ENCODE measurements at places on chromosomes 5 and 9. TPM values are rescaled to one million over a fixed set of nuclear protein-coding genes. Genes with fewer than 3 reads are reported as not detected.

ACTBL2 gene
- total RNA-seq: 0.04 TPM

DNA sequence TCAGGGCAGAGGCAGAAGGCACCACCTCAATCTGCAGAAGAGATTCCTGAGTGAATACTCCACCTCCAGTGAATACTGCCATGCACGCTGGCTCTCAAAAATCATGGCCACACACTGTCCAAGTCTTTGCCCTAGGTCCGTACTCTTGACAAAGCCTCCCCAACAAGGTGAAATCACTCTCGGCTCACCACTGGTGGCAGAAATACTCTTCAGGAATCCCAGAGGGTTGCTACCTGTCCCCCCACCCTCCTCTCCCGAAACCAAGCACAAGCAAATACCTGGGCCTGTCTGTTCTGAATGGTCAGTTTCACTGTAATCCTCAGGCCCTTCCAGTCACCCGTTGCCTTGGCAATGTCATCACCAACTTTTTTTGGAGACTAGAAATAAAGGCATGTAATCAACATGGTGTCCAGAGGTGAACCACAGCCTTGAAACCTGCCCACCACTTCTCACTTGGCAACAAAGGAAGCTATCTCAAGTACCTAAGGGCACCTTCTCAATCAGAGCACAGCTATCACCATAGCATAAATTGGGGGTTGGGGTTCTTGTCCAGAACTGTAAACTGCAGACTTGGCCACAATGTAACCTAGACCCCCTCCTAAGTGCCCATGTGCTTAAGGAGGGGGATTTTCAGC lies 1.8 kb downstream of the RPL12 start:
- DNase-seq: no peak

DNA sequence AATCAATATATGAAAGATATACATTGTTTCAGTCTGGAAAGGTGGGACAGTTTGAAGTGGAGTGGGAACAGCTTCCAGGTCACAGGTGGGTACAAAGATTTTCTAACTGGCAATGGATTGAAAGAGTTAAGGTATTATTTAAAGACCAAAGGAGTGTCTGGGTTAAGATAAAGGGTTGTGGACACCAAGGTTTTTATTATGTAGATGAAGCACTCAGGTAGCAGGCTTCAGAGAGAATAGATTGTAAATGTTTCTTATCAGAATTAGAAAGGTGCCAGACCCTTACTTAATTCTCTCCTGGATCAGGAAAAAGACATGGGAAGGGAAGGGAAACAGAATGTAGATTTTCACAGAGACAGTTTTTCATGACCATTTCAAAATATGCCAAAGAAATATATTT lies 1174.8 kb downstream of the MAT2B start:
- no peak for DNase-seq

STK32A gene
- not detected for total RNA-seq

ENDOG gene
- 15.5 TPM for total RNA-seq

DNA sequence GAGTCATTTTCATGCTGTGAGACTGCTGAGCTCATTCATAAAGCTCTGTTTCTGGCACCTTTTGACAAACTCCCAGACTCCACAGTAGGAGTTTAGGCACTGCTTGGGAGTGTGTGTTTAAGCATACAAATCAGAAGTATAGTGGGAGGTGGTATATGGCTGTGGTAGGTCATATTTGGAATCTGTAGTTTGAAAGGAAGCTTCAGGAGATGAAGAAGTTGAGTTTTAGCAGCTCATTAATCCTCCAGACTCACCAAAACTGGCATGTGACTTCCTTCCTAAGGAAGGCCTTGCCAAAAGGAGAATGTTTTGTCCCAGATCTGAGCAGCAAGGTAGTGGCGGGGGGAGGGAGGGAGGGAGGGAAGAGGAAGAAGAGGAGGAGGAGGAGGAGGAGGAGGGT lies 52.8 kb downstream of the SAXO1 start:
- DNase-seq: no peak

- DNase-seq: no peak
Observed at GRCh38 chr9:27548055-27548741, 18.6 kb upstream of the MOB3B start.

DNA sequence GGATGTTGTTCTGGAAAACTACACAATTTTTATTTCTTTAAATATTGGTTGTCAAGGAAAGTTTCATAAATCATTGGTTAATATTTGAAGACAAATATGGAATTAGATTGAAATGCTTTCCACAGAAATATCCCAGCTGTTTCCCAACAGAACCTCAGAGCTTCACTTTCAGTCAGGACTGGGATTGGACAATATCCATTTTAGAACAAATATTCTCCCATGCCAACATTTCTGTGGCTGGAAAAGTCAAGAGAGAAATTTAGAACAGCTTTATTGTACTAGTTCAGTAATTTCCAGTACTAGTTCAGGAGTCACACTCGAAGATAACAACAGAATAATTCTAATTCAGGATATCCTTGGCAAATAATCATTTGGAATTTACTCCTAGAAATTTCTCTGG lies 116.1 kb upstream of the TUT7 start:
- DNase-seq: no peak

CCDC152 gene
- total RNA-seq: 2.8 TPM

DNA sequence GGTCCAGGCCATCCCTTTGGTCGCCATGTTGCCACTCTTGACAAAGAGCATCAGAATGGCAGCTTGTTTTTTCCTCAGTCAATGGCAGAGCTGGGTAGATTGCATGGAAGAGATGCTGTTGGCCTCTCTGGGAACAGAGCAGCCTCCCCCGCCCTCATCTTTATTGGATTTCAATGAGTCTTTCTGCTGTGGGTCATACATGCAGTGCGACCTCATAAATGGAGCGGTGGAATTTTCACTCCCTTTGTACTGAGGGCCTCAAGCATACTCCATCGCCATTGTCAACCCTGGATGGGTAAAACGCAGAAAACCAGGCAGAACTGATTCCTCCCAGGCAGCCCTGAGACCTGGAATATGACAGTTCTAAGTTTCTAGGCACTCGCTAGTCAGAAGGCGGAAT lies 71.8 kb downstream of the ZNF618 start:
- DNase-seq: no peak

DNA sequence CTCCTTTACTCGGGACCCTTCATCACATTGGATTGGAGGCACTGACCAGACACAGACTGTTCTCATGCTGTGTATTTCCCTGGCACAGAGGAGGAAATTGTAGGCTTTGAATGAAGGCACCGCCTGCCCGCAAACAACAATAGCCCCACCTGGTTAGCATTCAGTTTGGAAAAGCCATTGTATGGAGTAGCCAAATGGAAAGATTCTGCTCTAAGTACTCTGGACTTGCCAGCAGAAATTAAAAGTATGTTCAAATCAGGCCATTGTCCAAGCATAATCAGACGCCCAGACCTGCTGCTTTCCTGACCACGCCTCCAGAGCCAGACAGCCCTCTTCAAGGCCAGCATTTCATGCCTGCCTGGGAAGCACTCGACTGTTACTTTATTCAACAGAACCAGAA lies 8.0 kb upstream of the SEMA4D start:
- DNase-seq: no peak

DNA sequence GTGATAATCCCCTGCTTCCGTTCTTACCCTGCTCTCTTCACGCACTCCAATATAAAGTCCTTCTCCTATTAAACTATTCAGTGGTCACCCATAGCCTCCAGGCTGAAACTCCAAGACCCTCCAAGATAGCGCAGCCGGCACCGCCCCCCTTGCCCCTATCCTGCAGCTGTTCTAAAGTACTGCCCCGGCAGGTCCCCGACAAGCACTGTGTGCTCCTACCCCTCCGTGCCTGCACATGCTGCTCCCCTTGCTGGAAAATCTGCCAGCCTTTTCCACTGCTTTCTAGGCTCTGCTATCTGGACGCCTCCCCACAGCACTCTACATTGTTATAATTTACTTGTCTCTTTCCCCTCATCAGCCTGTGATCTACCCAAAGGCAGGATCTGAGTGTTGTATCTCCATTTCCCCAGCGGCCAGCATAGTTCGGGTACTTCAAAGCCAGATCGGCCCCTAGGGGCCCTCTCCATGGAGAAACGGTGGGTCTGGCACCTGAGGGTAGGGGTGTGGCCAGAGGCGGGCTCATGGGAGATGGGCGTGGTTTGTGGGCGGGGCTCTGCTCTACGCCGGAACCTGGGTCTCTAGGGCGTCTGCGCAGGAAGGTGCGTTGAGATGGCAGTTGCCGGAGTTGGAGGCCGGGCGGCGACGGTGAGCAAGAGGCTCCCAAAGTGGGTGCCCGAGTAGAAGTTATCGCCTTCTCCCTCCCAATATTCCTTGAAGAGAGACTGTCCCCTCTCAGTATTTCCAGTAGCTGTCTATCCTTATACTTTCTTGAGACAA lies 83.5 kb upstream of the RUSC2 start:
- DNase-seq: peak; percentile 55

GRCh38 chr9:108094676-108094993 lies 605.1 kb upstream of the KLF4 start:
- no peak for DNase-seq

DNA sequence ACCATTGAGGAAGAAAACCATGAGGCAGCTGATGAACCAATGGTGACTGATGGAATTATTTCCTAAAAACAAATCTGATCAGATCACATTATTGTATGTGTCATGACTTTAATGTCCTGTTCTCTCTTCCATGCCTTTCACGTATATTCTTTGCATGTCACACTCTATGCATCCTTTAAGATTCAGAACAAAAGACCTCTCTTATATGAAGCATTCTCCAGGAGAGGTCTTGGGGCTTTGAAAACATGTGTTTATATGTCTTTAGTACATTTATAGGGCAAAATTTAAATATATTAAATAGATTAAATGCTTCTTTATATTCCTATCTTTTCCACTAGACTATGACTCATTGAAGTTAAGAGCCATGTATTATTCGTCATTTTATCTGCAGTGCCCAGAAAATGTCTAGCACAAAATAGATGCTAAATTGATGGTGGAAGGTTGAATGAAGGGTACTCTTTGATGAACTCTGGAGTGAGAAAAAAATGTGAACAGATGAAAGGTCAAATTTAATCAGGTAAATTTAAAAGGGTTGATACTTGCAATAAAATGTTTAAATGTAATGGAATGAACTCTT lies 196.3 kb downstream of the PSAT1 start:
- DNase-seq: no peak

GRCh38 chr5:59171131-59171530 lies 588.3 kb downstream of the RAB3C start:
- no peak for DNase-seq

LHX2 gene
- not detected for total RNA-seq

GRCh38 chr5:132055441-132055807 lies 5.0 kb upstream of the IL3 start:
- no peak for DNase-seq

DNA sequence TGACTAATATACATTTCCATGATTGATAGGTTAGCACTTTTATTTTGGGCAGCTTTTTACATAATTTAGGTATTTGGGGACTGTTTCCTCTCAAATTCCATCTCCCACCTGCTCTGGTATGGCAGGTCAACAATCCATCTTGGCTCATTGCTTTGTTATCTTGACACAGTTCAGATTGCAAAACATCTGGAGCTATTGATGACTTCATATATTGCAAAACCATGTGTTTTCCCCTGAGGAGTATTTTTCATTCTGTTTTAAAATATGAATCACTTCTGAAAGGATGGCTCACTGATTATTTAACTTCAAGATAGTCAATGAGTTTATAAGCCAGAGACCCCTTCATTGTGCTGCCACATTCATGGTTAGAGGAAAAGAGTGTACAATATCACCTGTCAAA lies 1206.0 kb upstream of the C9orf72 start:
- peak; percentile 76 for DNase-seq

- DNase-seq: no peak
Observed at GRCh38 chr9:87395804-87396479, 101.7 kb upstream of the DAPK1 start.

DNA sequence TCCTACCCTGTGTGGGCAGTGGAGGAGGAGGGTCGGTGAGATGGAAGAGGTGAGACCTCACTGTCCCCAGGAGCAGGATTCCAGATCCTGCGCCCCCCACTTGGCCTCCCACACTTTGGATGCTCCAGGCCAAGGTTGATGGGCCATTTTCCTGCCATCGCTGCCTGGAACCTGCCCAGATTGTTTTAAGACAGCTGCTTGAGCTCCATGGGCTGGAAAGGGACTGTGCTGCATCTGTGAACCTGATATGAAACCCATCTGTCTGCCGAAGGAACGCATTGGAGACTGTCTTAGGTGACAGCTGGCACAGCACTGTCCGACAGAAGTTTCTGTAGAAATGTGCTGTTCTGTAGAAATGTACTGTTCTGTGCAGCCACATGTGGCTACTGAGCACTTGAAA lies 72.7 kb upstream of the SLC25A48 start:
- DNase-seq: no peak

- no peak for DNase-seq
Observed at GRCh38 chr5:81044868-81045267, 84.7 kb downstream of the RASGRF2 start.

GRCh38 chr9:4515958-4516375 lies 25.7 kb downstream of the SLC1A1 start:
- DNase-seq: no peak

- DNase-seq: peak; percentile 7
Observed at GRCh38 chr9:83649080-83649479, 26.1 kb downstream of the IDNK start.

GRCh38 chr5:130331332-130331731 lies 427.1 kb downstream of the CHSY3 start:
- no peak for DNase-seq

- DNase-seq: peak; percentile 69
Observed at GRCh38 chr9:124835026-124835557, 18.2 kb upstream of the WDR38 start.

- DNase-seq: no peak
Observed at GRCh38 chr9:101421653-101422065, 13.9 kb downstream of the ALDOB start.

DNA sequence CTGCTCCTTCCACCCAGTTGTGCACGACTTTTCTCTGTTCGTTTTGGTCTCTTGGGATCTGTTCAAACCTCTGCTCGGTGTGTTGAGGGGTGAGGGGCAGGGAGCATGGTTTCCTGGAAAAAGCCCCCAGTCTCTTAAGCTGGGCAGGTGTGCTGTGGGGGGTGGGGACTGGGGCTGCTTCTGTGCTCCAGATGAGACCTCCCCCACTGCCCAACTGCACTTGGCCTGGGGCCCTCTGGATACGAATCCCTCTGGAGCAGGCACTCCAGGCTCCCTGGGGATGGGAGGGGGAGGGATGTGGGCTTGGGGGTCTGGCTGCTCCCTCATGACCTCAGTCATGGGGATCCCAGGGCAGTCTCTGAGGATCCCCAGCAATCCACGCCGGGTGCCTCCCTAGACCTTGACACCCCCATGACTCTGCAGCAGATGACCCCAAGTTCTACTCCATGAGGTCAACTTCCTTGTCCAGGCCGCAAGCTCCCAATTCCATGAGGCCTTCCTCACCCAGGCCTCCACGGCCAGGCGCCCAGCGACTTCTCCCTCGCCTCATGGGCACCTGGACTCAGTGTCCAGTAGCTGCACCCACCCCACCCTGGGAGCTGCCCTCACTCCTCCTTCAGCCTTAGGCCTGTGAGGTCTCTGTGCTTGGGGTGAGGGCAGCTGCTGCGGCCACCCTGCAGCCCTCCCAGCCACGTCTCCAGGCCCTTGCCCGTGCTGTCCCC lies 5.9 kb upstream of the AHRR start:
- DNase-seq: no peak

GRCh38 chr5:35477911-35478310 lies 139.8 kb upstream of the SPEF2 start:
- no peak for DNase-seq
